OCI-LY7 (cell line): ENCODE measurements at places on chromosomes 11 and 22. TPM values are rescaled to one million over a fixed set of nuclear protein-coding genes. Genes with fewer than 3 reads are reported as not detected.

The UCP2 gene
- total RNA-seq = 358 and 389 TPM in 2 replicates

The MS4A15 gene
- total RNA-seq = not detected in 2 replicates

The NLRX1 gene
- 8.8 and 10.6 TPM in 2 replicates for total RNA-seq

The UPB1 gene
- total RNA-seq = 0.70 and 0.85 TPM in 2 replicates

The MAP6 gene
- total RNA-seq = not detected in 2 replicates

The OLFML1 gene
- not detected in 2 replicates for total RNA-seq

The SLC17A6 gene
- not detected in 2 replicates for total RNA-seq

The RASSF10 gene
- total RNA-seq = not detected in 2 replicates

The SPON1 gene
- total RNA-seq = not detected in 2 replicates

The LSP1 gene
- 225 and 303 TPM in 2 replicates for total RNA-seq

The WNT11 gene
- total RNA-seq = not detected in 2 replicates

The ISX gene
- total RNA-seq = not detected in 2 replicates

The DNAL4 gene
- 6.4 and 6.6 TPM in 2 replicates for total RNA-seq

The OR10D3 gene
- not detected in 2 replicates for total RNA-seq

The NUDT8 gene
- 31.7 and 35.4 TPM in 2 replicates for total RNA-seq

The CRYBB2 gene
- total RNA-seq = not detected in 2 replicates

The PTGDR2 gene
- total RNA-seq = not detected in 2 replicates

The FOLR1 gene
- total RNA-seq = not detected in 2 replicates

The CD248 gene
- total RNA-seq = 0.18 and 0.46 TPM in 2 replicates
